Left hindlimb (tissue), 1 donor: ENCODE measurements at places on chromosomes 7 and 10.

GRCh38 chr10:48649349-48649944, 35.2 kb upstream of the WDFY4 start:
- no peak for DNase-seq

- no peak for DNase-seq
Measured at GRCh38 chr7:45709168-45710042, 135.2 kb downstream of the ADCY1 start.

DNA sequence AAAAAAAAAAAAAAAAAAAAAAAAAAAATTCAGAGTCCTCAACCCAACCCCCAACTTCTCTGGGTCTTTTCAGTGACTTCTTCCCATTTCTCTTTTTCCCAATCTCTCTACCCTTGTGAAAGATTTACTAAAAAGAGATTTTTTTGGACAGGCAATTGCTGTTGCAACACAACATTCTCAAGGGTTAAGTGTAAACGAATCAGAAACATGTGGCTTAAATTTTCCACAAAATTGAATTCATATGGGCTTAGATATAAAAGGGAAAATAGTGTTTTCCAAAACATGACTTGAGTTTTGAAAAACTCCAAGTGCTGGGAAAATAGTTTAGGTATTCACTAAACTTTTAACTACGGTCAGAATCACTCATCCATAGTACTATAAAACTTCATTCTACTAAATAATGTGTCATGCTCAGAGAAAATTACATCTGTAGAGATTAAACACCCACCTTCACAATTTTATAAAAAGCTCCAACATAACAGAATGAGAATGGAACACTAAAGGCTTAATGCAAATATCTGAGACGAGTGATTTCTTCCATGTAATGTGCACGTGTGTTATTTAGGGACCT, 643.1 kb downstream of the PARD3 start:
- no peak for DNase-seq

DNA sequence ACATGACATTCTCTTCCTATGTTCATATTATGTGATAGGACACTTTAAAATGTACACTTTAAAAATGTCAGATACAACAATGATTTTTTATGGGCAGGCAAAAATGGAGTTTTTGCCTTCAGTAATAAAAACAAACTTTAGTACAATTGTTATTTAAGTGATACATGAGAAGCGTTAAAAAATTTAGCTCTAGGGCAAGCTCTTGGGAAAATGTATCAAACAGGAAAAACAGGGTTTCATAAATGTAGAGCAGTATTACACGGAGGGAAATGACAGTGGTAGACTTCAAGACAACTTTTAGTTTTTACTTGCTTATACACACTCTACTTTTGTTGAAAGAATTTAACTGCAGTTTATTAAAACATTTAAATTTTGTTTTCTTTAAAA, 1.5 kb downstream of the FHIP2A start:
- no peak for DNase-seq

GRCh38 chr7:43628431-43628830, 45.5 kb downstream of the STK17A start:
- no peak for DNase-seq

DNA sequence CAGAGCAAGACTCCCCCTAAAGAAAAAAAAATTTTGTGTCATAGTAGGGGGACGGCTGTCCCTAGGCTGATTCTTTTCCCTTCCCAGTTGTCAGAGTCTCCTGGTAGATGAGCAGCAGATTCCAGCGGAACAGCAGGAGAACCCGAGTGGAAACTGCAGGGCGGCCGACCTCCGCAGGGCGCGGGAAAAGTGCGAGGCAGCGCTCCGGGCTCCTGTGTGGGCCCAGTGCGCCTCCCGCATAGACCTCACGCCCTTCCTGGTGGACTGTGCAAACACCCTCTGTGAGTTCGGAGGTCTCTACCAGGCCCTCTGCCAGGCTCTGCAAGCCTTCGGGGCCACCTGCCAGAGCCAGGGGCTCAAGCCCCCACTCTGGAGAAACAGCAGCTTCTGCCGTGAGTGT, 46.0 kb downstream of the ZAN start:
- no peak for DNase-seq

DNA sequence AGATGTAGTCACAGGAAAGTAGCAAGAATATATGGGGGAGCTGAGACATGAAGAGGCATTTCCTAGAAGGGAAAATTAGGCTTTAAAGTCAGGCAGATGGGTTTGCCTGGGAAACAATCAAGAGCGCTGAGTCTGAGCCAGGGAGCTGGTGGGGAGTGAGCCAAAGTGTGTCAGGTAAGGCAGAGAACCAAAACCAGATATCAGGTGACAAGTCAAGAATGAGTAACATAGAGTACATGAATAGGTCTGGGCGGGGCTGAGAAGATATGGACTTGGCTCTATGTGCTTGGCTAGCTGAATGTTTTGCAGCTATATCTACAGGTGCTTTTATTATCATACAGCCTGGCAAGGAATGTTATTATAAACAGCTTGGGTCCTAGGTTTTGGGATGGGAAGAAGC, 49.3 kb downstream of the GPR141 start:
- no peak for DNase-seq

- DNase-seq = peak; percentile 47
Measured at GRCh38 chr7:25359471-25360059, 131.3 kb upstream of the NPVF start.

DNA sequence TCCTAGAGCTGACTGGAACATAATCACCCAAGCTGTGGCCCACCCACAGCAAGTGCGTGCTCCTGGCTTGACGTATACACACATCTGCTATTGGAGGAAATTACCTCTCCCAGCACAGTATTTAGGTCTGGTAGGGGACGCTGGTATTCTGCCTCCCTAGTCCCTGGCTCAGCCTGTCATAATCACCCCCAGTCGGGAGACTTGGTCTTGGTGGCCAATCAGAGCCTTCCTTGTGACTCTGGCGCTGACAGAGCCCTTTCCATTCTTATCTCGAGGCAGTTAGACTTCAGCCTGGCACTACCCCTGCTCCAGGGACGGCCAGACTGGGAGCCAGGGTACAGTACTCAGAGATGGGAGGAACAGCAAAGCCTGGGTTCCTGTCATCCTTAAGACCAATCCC, 14.3 kb upstream of the PRKAG2 start:
- no peak for DNase-seq

GRCh38 chr10:124120410-124121061, 27.1 kb upstream of the CHST15 start:
- no peak for DNase-seq

- no peak for DNase-seq
Measured at GRCh38 chr7:2928256-2928612, 84.1 kb upstream of the GNA12 start.

DNA sequence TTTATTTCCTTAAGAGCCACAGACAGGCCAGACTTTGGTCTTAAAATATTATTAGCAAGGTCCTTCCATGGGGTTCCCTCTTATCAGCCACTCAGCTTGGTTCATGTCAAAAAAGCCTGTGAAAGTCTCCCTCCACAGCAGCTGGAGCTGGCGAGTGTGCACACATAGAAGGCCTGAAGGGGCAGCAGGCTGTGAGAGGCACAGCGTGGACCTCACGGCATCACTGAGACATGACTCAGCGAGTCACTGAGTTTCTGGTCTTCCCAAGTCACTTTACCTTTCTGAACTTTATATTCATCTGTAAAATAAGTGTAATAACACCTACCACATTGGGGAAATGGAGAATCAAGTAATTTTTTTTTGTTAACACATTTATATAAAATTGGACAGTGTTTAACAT, 8.7 kb downstream of the TAF3 start:
- DNase-seq = no peak

- no peak for DNase-seq
Measured at GRCh38 chr10:71667387-71667752, 52.2 kb downstream of the C10orf105 start.

- DNase-seq = peak; percentile 89
Measured at GRCh38 chr10:103637927-103638557, 144.5 kb downstream of the NEURL1 start.

GRCh38 chr7:90689260-90689659, 93.1 kb downstream of the CDK14 start:
- no peak for DNase-seq

DNA sequence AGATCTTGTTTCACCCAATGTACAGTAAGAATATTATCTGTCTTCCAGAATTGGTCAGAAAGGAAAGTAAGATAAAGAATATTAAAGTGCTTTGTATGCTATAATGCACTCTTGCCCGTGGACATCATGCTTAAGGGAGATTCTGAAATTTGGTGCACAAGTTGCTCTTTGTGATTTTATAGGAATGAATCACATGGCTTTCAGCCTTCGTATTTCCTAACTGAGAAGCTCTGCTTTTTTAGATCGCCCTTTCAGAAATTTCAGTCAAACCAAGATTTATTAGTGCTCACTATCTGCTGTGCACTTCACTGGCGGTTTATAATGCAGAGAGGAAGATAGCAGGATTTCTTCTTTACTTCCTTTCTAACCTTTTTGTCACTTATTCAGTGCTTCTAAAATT, 1248.5 kb upstream of the LRRN3 start:
- no peak for DNase-seq

- no peak for DNase-seq
Measured at GRCh38 chr10:132904181-132904813, 38.1 kb downstream of the CFAP46 start.

DNA sequence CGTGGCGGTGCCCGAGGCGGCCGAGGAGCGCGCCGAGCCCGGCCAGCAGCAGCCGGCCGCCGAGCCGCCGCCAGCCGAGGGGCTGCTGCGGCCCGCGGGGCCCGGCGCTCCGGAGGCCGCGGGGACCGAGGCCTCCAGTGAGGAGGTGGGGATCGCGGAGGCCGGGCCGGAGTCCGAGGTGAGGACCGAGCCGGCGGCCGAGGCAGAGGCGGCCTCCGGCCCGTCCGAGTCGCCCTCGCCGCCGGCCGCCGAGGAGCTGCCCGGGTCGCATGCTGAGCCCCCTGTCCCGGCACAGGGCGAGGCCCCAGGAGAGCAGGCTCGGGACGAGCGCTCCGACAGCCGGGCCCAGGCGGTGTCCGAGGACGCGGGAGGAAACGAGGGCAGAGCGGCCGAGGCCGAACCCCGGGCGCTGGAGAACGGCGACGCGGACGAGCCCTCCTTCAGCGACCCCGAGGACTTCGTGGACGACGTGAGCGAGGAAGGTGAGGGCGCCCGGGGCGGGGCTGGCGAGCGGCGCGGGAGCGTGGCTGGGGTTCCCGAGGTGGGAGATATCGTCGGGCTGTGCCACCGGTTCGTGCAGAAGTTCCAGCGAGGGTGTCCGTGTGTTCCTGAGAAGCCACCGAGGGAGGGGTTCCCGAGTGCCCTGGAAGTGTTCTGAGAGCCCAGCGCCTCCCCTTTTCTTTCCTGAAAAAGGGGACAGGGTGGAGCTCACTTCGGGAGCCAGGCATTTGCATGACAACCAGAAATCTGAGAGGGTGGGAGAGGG, 495 bp downstream of the EIF3B start:
- peak; percentile 49 for DNase-seq

- DNase-seq = no peak
Measured at GRCh38 chr10:128386231-128386630, 260.0 kb upstream of the MKI67 start.

DNA sequence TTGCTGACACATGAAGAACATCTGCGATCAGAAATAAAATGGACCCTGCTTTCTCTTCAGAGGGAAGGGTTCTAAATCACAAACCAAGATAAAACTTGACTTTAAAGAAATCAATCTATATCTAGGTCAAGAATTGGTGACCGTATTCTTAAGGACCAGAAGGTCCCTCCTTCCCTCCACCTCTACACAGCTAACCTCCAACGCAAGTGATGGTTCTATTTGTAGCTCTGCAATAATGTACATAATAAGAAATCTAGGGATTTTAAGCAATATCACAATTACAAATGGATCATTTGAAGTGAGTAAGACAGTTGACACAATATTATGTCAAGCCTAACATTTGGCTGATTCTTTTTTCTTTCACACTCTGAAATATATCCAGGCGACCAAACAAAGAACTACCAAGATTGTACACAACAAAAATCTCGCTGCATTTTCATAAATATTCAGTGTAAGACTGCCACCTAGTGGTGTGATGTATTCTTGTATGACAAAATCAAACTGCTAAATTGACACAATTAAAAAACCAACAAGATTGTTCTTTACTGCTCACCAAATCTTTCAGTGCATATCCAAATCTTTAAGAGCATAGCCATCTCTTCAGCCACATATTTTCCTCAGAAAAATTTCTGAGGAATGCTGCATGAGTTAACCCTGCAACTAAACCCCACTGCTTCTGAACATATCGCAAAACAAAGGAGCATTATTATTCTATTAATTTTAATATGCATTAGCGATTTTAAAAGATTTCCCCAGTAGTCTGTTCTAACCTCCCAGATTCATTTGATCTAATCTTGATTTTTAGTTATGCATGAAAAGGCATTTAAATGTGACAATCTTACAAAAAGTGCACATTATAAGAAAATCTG, 44.5 kb downstream of the ICA1 start:
- DNase-seq = no peak

DNA sequence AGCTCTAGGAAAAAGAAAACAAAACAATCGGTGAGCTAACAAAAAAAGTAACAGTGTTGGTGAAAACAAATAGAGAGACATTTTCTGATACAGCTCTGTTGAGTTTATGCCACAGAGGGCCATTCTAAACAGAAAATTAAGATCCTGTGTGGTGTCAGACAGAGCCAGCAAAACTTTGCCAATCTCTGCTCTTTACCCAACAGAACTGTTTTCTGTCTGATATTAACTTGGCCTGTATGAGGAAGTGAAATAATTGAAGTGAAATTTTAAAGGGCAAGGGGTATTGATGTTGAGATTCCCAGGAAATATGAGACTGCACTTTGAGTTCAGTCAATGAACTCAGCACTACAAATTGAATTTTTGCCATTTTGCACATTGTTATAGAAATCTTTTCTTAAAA, 101.0 kb downstream of the AOAH start:
- DNase-seq = no peak

- DNase-seq = no peak
Measured at GRCh38 chr7:4798706-4799235, 23.3 kb downstream of the AP5Z1 start.

DNA sequence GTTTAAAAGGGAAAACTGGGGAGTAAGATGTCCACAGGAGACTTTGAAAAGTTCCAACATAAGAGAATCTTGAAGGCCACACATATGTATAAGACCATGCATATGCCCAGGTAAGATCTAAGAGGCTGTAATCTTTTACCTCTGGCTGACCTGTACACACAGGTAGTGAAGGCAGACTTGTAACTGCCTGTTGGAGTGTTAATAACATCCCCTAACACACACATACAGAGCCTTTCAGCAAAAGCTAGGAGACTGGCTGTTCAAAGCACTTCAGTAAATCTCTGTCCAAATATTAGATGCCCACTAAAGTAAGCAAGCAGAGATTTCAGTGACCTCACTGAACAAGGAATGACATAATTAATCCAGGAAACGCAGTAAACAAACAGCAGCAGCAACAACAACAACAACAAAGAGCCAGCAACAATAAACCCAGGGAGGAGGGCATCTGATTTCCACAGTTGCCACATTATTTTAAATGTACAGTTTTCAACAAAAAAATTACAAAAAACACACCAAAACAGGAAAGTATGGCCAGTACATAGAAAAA, 15.0 kb downstream of the CYP51A1 start:
- no peak for DNase-seq

- no peak for DNase-seq
Measured at GRCh38 chr10:6543431-6544005, 36.6 kb downstream of the PRKCQ start.
